ENCODE measurements at places on chromosomes 7 and 10.

GRCh38 chr7:119964788-119965542, 308.0 kb upstream of the KCND2 start:
- DNase-seq: no peak

- no peak for DNase-seq
Observed at GRCh38 chr7:139242741-139243281, 11.8 kb downstream of the UBN2 start.

DNA sequence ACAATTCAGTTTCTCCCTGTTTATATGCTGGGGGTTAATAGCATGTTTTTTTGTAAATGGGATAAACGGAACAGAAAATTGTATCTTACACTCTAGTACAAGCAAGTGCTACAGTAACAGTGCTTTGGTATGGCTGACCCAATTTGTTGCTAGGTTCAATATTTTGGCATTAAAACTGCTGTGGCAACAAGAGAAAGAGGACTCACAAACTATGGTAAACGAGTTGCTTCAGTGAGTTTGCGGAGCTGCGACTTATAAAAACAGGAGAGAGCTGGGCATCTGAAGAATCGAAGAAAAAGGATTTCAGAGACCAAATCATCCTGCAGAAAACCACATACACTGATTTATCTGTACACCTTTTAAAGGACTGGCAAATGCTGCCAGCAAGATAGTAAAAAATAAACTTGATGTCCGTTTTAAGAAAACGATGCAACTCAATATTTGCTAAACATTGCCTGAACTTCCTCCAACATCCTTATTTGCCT, 2.2 kb downstream of the GLUD1 start:
- DNase-seq: no peak

DNA sequence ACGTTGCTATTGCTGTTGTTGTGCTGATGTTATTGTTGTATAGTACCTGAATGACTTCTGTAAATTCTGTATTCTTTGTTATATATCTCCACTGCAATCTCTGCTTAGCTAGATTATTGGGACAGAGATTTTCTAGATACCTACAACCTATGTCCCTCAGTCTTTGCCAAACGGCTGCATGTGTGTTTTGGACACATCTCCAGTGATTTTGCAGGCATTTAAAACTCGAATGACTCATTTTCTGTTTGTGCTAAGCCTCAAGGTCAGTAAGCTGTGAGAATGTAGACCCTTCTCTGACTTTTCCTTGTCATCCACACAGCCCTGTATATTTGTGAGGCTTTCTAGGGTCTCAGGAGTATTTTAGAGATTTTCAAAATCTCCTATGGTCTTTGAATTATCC, 410.7 kb downstream of the POM121L12 start:
- DNase-seq: no peak

GRCh38 chr10:26242706-26243350, 26.3 kb downstream of the GAD2 start:
- no peak for DNase-seq

GRCh38 chr7:6438427-6438826, 9.3 kb downstream of the DAGLB start:
- no peak for DNase-seq

- no peak for DNase-seq
Observed at GRCh38 chr7:156662277-156662676, 21.7 kb downstream of the RNF32 start.

- DNase-seq: peak; percentile 18
Observed at GRCh38 chr7:20172736-20173334, 44.3 kb downstream of the MACC1 start.

- DNase-seq: no peak
Observed at GRCh38 chr7:30159163-30159562, 24.4 kb downstream of the MTURN start.

DNA sequence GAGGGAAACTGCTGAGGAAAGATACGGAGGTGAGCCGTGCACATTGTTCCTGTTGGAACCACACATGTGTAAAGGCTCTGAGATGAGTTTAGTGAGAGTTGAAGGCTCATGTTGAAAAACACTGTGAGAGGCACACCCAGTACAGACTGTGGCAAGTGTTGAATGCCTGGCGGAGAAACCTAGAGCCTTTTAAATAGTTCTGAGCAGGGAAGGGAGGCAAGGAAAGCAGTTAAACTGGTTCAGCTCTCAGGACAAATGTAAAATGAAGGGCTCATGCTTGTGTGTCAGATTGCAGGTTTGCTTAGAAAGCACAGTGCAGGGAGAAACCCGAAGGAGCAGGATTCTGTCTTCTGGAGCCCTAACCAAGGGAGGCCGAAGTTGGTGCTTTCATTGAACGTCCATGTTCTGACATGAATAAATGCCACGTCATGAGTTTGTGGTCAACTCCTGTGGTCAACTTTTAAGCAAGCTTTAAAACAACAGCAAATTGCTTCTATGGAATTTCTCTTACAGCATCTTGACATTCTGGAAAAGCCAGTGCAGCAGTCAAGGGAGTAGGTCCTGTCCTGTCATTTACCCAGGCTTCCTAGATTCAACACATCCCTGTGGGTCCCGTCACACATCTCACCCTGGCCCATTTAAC, 650.9 kb upstream of the GALNT17 start:
- DNase-seq: no peak

Data from activated T-cell treated with anti-CD3 and anti-CD28 coated beads, Interleukin-2, amount 50 U/mL, for 72 hours (primary cell).